ENCODE measurements at places on chromosomes 12 and 14.

DNA sequence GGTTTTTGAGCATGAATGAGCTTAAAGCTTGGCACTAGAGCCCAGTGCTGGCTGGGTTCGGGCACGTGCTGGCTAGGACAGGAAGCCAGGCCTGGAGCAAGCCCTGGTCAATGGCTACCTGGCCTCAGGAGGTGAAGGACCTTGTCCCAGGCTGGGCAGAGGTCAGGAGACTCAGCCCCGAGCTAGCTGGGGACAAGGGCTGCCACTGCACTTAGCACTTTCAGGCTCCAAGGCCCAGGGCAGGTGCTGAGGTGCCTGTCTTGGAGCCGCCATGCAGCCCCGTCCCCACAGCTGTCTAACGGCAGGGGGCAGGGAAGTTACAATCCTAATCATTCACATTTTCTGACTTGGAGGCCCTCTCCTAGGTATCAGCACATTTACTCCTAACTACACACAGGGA, 4.3 kb upstream of the AQP6 start:
- DNase-seq, result no peak

DNA sequence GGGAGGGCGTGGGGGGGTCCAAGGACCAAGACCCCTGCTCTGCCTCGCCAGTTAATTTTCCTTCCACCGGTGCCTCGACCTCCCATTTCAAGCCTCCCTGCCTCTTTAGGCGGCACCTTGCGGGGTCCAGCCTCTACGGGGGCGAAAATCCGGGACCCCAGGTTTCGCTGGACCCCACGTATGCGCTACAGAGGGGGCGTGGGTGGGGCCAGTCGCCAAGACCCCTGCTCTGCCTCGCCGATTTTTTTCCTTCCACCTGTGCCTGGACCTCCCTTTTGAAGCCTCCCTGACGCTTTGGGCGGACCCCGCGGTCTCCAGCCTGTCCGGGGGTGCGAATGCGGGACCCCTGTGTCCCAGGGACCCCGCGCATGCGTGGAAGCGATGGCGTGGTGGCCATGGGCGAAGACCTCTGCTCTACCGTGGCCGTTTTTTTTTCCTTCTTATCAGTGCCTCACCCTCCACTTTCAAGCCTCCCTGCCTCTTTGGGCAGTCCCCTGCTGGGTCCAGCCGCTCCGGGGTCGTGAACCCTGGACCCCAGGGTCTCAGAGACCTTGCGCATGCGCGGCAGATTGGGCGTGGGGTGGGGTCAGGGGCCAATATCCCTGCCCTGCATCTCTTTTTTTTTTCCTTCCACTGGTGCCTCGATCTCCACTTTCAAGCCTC, 324.2 kb downstream of the ALG10 start:
- no peak for DNase-seq

- DNase-seq, result no peak
Measured at GRCh38 chr14:91392623-91393303, 24.9 kb downstream of the CCDC88C start.

DNA sequence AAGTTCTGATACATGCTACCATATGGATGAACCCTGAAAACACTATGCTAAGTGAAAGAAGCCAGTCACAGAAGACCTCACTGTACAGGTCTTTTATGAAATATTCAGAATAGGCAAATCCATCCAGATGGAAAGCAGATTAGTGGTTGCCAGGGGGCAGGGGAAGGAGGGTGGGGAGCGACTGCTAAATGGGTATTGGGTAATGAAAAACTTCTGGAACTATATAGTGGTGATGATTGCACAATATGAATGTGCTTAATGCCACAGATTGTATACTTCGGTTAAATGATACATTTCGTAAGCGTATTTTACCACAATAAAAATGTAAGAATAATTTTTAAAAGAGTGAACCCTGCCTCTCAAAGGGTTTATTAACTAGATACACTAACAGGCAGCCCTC, 11.8 kb upstream of the KSR2 start:
- DNase-seq, result no peak

All from T-helper 1 cell (primary cell).